ENCODE measurements at places on chromosomes 11 and 22. TPM values are rescaled to one million over a fixed set of nuclear protein-coding genes. Genes with fewer than 3 reads are reported as not detected.

DNAJB7 gene
- not detected for total RNA-seq

APOL2 gene
- total RNA-seq = 45.2 TPM

PRG3 gene
- total RNA-seq = not detected

SELENOH gene
- 139 TPM for total RNA-seq

MYO7A gene
- total RNA-seq = 0.45 TPM

PATE3 gene
- not detected for total RNA-seq

KCNK4 gene
- not detected for total RNA-seq

SLC22A12 gene
- not detected for total RNA-seq
